ENCODE measurements at places on chromosomes 16 and 17.

GRCh38 chr16:79261944-79262552 is 338.5 kb downstream of the MAF start:
- no peak for DNase-seq

GRCh38 chr16:4247460-4247784 is 5.5 kb upstream of the SRL start:
- DNase-seq: no peak

DNA sequence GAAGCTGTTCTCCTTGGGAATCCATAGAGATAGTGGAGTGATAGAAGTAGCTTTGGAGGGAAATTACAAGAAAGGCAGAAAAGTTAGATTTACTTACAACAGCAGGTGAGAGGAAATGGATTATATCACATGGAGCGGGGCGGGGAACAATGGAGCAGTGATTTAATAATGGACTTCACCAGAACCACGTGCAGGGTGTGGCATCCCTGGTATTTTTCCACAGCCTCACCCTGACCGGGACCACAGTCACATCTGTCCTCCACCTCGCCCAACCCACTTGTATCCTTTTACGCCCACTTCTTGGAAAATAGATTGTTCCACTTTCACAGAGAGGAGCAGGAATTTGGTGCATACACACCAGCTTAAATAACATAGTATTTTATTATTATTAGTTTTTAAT is 15.9 kb upstream of the CYB5B start:
- DNase-seq: no peak

- DNase-seq: no peak
These were observed 3.3 kb upstream of the FASN start for GRCh38 chr17:82101301-82101715.
